Hematopoietic multipotent progenitor cell treated with erythropoietin and hydrocortisone succinate and interleukin-3 and kit ligand, for 8 days (in vitro differentiated cells): ENCODE measurements at places on chromosomes 11 and 22.
A peak's percentile ranks its signal among the peaks of the same experiment; 100 is the strongest.

DNA sequence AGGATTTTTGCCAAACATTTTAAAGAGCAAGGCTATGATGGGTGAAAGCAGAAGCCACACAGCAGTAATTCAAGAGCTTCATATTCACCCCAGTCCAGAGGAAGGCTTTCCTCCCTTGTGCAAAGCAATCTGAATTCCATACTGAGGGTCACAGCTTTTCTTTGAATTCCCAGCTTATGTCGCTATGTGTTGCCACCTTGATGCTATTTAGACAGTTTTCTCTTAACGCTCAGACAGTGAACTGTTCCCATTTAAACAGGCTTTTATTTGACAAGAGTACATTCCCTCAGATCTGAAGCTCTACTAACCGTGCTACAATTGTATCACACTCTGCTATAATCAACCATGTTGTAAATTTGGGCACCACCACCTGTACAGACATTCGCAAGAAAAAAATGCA, 279.7 kb downstream of the CADM1 start:
- DNase-seq = no peak

DNA sequence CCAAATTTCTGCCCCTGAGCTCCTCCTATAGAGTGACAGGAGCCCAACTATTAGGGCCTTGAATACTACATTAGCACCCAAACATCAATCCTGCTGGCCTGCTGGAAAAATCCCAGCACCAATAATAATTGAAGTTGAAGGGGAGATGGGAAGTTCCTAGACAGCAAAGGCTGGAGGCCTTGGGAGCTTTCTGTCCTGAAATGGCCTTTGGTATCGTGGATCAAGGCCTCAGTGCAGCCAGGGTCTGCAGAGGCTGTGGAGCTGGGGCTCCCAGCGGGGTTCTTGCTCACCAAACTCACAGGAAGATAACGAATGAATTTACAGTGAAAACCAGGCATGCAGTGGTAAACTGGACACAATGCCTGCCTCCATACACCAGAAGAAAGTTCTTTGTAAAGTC, 9.2 kb upstream of the MICALL1 start:
- no peak for DNase-seq

DNA sequence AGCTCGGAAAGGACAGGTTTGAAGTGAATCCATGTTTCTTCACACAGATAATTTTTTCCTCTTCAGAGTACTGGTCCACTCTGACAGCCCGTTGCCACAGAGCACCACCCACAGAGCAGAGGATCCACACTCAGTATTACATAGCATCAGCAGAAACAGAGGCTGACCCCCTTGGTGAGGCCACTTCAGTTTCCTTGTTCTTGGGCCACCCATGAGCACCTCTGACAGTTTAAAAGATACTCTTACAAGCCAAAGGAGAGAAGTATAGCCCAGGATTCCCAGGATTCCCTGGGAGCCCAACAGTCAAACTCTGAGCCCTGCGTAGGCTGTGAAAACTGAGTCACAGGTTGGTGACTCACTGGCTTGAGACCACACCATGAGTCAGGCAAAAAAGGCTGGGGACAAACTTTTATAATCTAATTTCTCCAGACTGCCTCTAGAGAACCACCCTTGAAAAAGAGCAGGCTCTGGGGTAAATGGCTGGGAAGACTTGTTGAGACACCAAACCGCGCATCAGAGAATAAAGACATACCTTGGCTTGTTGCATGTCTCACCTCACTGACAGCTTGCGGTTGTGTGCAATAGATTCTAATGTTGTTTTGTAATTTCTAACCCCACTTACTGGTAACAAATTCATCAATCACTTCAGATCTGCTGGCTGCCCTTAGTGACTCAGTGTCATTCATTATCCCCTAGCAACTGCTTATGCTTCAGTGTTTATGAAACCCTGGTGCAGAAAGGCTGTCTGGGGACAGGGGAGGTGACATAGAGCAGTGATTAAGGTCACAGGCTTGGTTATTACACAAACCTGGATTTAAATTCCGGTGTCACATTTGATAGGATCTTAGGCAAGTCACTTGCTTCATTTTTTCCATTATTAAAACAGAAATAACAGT, 56.9 kb upstream of the PRSS23 start:
- peak; percentile 90 for DNase-seq

- no peak for DNase-seq
These were observed 6.4 kb upstream of the SYT12 start for GRCh38 chr11:67016550-67016949.

DNA sequence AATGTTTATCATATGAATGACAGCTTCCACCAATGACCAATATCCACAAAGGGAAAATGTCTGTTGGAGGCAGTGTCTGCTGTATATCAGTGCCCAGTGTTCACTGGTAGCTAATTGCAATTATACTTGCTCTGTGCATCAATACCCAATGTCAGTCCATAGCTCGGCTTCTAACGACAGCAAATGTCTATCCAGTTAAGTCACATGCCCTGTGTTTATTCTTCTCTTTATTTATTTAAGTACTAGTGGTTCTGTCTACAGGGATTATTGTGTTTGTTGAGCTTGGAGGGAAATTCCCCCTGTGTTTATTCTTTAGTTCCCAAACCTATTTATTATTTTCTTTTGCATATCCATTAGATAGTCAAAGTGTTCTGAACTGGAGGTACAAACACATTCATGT, 18.6 kb downstream of the TSKU start:
- no peak for DNase-seq

DNA sequence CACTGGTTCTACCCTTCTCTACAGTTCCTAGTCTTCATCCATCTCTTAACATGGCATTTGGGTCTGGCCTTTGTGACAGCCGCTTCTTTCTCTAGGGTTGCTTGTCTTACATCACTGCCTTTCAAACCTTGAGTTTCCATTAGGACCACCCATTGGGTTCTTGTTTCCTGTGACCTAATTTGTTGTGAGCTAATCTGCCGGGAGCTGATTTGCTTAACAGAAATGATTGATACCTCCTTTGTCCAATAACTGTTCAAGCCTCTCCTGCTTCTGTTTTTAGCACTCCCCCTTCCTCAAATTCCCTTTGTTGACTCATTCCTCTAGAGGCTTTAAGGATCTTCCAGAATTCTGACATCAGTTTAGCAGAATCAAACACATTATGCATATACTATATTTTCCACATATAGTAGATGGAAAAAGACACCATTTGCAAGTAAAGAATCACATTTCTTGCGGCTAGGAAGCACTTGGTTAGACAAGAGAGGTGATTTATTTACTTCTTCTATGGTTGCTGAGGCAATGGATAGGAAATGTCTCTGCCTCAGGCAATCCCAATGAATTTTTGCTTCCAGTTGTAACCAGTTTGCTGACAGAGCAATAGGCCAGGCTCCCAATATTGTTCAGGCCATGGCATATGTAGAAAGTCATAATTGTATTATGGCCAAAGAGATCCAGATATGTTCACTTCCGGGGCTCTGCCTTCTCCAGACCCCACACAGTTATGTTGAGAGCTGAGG, 130.7 kb downstream of the SNX19 start:
- no peak for DNase-seq

- no peak for DNase-seq
These were observed 34.7 kb upstream of the GRAMD4 start for GRCh38 chr22:46585340-46586122.

DNA sequence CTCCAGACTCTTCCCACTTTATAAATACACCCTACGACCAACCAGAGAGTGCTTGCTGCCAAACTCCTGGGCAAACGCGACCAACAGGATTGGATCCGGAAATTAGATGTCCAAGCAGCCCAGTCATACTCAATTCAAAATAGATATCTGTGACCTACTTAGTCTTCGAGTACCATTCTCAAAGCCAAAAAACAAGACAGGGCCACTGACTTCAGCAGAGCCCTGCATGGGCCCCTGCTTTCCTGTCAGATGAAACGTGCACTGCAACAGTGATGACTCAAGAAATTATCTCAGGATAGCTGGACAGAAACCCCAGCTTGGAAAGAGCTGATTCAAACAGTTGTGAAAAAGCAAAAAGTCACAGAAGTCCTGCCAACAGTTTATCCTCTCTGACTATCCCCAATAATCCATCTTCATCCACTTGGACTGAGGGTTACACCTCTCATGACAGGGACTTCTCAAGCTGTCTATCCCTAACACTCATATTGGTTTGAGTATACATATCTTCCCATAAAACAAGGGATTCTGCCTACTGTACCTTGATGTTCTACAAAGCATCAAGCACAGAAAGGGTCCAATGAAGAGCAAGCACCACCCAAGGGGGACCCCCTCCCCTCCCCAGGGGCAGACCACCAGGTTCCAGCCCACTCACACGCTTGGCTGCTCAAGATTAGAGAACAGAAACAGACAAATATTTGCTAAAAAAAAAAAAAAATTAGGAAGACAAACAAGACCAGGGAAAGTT, 17.4 kb downstream of the SMCO4 start:
- DNase-seq = no peak

DNA sequence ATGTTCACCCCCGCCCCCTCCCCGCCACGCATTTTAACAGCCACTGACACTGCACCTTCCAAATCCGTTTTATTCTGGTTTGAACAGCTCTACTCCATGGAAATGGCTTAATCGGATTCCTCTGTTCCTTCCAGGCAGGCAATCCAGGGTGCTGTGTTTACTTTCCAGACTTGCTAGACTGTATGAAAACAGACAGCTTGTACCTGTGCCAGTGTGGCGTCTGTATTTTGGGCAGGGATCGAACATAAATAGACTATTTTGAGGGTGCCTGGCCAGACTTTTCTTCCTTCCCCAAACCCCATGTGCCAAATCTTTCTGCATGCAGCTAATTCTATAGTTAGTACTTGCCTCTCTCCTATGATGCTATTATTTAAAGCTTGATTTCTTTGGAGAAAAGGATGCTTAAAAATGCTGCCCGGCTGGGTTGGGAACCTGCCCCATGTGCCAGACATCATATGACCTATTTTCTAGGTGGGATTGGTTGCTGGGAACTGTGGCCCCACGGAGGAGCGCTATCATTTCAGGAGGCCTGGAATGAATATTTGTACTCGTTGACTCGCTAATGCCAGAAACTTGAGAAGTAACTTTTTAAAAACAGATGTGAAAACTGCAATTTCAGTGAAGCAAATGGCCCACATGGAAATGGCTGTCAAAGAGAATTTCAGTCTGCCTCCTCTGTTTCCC, 814.8 kb downstream of the BRD1 start:
- DNase-seq = no peak

DNA sequence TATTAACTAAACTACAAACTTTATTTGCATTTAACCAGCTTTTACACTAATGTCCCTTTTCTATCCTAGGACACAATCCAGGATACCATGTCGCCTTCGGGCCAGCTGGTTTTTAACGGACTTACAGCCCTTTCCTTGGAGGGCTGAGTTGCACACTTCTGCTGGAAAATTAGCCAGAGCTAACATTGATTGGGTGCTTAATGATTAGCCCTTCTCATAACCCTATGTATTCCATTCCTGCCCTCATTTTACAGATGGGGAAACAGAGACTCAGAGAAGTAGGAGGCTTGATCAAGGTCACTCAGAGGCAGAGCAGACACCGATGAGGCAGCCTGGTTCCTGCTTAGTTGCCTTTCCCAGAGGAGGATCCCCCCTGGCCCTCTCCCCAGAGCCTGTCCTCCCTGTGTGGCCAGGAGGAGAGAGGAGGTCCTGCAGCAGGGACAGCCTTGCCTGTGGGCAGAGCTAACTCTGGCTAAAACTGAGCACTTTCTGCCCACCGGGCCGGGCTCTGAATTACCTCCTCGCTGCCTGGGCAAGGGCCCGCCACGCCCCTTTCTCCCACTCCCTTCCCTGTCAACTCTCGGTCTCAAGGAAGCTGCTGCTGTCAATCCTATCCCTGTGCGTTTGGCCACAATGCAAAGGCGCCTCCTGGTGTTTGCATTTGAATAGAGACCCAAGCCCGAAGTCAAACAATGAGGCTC, 59.6 kb upstream of the PAX6 start:
- peak; percentile 43 for DNase-seq

GRCh38 chr22:50305923-50306566, 1.4 kb downstream of the PLXNB2 start:
- DNase-seq = peak; percentile 66

GRCh38 chr11:102386136-102386734, 39.2 kb downstream of the BIRC2 start:
- no peak for DNase-seq

DNA sequence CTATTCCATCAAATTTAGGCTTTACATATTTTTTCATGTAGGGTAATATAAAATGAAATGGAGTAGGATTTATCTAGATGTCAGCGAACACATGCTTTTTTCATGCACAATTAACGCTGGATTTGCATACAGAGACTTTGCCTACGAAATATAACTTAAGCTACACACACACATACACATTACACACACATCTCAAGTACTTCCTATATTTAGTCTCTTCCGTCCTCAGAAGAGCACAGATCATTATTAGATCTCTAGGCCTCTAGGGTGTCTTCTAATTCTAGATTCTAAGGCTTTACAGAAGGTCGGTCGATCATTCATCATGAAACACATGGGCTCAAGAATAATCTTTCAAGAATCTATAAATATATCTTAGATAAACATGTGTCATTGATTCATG, 3.8 kb upstream of the MS4A13 start:
- DNase-seq = no peak

GRCh38 chr11:27456795-27457329, 15.7 kb downstream of the LGR4 start:
- no peak for DNase-seq

DNA sequence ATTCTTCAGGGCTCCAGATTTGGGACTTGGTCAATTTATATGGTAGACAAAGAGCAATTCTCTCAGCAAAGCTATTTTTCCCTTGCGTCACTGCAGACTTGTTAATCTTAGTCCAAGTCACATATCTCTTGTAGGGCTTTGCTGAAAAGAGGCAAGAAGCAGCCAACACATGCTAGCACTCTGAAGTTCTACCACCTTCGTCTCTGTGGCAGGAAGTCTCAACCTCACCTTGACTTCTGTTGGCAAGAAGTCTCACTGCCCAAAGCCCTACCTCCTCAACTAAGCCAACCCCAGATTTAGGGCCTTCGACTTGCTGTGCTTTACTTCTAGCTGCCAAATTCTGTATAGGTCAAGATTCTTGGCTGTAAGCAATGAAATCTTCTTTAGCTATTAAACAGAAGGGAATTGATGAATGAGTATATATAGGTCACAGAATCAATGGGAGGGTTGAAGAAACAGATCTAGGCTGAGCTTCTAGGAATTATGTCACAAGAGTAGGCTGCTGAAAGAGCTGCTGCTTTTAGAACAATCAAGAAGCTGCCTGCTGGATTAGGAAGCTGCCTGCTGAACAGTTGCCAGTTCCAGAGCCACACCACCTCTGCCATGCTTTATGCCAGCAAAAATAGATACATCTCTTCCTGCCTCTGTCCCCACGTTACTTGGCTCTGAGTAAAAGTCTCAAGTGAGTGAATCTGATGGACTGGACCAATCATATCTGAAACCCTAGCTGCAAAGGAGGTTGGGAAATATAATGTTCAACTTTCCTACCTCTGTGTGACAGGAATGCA, 17.6 kb upstream of the NCR3LG1 start:
- DNase-seq = no peak

DNA sequence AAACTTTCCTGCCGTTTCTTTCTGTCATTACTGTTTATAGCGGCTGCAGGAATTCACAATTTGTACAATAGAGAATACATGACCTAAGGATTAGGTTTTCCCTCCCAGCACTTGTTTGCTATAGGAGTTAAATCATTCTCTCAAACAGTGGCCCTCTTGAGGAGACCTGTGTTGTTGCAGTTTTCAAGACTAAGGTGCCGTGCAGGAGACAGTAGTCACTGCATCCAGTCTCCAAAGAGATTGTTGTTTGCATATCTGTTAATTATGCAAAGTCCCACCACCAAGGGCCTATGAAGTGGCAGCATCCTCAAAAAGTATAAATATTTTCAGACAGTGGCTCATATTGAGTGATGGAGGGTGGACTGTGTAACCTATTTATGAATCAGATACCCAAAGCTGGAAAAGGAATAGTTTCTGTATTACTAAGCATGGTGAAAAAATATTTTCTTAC, 2.3 kb downstream of the PRSS23 start:
- peak; percentile 70 for DNase-seq

- no peak for DNase-seq
These were observed 31.8 kb downstream of the TRIOBP start for GRCh38 chr22:37728620-37729019.
